ENCODE measurements at places on chromosomes 7 and 10.

DNA sequence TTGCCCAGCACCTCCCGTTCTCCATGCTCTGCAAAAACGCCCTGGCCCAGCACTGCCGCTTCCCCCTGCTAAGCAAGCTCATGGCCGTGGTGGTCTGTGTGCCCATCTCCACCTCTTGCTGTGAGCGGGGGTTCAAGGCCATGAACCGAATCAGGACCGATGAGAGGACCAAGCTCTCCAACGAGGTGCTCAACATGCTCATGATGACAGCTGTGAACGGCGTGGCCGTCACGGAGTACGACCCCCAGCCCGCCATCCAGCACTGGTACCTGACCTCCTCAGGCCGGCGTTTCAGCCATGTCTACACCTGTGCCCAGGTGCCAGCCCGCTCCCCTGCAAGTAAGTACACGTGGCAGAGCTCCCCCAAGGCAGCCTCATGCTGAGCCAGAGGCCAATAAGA lies 11.6 kb upstream of the ATP6V0E2 start:
- no peak for DNase-seq

- no peak for DNase-seq
Observed at GRCh38 chr10:62761115-62761514, 43.4 kb upstream of the ADO start.

DNA sequence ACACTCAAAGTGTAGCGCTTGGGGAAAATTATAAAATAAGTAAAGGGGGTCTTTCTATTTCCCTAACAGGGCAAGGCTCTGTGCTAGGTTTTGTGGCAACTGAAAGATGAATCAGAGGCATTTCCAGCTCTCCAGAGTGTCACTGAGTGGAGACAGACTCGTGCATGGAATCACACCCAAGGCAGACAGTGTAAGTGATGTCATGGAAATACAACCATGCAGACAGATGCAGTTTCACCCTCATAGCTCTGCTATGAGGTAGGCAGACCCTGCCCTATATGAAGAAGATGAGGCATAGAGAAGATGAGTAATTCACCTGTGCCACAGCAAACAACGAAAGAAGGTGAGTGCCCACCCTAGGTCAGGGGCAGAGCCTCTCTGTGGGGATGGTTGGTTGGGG lies 57.2 kb upstream of the PITRM1 start:
- DNase-seq = no peak

DNA sequence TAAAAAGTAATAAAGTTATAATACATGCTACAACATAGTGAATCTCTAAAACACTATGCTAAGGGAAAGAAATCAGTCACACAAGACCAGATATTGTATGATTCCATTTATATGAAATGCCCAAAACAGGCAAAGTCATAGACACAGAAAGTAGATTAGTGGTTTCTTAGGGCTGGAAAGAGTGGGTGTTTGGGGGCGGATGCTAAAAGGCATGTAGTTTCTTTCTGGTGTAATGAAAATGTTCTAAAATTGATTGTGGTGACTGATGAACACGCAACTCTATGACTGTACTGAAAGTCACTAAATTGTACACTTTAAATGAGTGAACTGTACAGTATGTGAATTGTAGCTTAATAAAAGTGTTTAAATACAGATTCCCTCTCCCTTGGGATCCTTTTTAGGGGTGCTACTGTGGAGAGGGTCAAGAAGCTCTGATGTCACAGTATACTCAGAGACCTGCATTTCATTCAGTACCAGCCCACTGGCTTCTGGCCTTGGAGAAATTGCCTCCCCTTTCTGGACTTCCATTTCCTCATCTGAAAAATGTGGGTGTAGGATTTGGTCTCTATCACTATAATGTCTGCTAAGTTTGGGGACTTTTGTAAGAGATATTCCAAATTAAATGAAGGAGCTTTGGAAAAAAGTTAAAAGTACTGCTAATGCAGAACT lies 46.4 kb downstream of the AOAH start:
- no peak for DNase-seq

DNA sequence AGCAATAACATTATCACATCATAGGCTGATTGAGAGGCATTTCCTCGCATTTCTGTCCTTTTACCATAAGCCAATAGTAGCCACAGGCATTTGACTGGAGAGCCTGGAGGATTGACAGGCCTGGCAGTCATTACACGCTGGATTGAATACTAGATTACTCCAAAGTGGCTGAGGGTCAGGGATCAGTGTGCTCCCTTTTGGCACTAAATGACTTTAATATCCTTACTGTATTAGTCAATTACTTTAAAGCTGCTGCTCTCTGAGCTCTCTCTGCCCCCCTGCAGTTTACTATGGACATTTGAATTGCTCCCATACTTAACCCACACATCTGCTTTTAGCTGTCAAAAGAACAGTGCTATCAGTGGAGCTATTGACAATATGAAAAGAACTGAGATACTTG lies 302.0 kb downstream of the TFEC start:
- no peak for DNase-seq

- DNase-seq = no peak
Observed at GRCh38 chr10:17454161-17455014, at the start of gene ST8SIA6. ST8SIA6 (minus strand) TSS chr10:17454595; CDS start chr10:17454255, 340 bp downstream.

DNA sequence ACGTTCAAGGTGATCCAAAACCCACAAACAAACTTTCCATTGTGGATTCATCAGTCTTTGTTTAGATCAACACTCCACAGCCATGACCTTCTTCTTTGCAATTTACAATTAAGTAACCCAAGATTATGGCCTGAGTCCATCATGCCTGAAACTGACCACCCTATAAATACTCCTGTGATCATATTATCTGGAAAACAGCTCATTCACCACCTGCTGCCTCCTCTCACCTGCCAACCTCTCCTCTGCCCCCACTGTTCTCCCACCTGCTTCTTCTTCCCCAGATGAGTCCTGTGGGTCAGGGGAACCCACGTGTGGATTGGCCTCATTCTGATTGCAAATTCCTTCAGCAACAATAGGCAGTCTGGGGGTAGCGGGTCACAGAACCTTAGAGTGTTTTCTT lies 81.4 kb downstream of the ABLIM1 start:
- DNase-seq = no peak

GRCh38 chr7:39375047-39375873 lies 190.9 kb upstream of the YAE1 start:
- DNase-seq = no peak

Measured in fibroblast of the conjunctiva (primary cell).